ENCODE measurements at places on chromosomes 2 and 18.

DNA sequence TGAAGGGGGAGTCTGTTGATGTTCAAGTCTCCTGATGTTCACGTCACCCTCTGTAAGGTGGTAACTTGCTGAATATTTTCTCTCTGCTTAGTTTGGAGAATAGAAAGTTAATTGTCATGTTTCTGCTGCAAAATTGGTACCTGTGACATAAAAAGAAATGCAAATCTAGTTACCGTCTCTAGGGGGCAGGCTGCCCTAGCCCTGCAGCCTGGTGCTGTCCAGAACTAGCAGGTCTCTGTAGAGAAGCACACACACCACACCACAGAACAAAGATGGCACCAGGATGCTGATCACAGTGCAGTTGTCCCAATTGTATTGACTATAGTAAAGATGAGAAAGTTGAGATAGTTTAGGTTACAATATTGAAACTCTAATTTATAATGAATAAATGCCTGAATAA is 47.0 kb downstream of the SLC9A4 start:
- DNase-seq = no peak

DNA sequence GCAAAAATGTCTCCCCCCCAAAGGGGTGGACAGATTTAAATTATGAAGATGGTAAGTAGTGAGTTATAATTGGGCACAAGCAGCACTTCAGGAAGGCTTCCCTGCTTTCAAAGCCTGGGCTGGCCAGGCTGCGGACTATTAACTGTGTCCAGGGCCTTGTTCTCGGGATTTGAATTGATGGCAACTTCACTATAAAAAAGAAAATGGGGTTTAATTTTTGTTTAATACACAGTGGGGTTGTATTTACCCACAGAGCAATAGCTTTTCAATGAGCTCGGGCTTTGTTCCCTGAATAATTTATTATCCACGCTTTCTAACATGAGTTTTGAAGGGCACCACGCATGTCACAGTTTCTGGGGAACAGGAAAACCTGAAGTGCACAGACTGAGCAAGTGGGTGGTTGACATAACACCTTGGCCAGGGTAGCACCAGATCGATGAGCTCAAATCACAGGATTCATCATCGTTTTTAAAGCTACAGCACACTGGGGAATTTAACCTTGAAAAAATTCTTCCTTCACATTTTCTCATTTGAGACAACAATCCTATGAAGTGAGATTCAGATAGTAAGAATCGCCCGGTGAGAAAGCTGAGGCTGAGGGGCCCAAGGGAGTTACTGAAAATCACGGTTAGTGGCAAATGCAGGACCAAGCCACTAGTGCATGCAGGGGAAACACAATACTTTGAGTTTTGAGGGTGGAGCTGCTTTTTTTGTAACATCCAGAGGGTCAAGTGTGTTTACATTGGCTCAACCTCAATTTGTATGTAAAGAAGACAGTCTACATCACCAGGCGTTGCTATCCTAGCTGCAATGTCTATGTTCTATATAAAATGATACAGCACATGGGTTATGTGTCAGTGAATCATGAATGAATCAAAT is 28.9 kb upstream of the LMAN1 start:
- DNase-seq = no peak

DNA sequence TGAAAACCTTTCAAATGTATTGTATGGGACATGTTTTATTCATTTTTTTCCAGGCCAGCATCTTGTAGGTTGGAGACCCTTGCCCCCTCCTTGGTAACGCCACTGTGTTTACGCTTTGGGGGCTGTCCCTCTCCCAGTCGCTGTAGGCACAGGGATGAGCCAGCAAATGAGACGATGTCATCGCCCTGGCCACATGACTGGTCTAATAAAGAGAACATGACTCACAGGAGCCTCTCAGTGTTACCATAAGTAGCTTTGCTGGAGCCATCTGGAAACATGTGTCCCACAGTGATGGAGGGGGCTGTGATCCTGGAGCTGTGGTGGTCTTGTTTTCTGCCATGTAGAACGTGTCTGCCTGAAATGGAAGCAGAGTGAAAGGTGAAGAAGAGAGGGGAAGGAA is 78.9 kb downstream of the CD8B2 start:
- DNase-seq = no peak

DNA sequence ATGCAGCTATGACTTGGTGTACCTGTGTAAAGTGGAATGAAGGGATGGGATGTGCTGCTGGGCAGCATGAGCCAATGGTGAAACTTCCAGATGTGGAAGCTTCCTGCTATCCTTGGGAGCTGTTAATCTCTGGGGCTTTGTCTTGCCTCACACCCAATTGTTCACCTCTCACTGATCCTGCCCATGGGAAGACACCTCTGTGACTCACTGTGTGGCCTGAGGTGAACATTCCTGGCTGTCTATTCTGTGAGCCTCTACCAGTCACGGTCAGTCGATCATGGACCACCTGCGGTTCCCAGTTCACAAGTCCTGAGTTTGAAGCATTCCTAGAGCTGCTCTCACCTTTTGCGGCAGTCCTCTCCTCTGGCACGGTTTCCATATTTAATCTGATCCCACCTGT is 12.1 kb downstream of the NEURL3 start:
- DNase-seq = no peak

DNA sequence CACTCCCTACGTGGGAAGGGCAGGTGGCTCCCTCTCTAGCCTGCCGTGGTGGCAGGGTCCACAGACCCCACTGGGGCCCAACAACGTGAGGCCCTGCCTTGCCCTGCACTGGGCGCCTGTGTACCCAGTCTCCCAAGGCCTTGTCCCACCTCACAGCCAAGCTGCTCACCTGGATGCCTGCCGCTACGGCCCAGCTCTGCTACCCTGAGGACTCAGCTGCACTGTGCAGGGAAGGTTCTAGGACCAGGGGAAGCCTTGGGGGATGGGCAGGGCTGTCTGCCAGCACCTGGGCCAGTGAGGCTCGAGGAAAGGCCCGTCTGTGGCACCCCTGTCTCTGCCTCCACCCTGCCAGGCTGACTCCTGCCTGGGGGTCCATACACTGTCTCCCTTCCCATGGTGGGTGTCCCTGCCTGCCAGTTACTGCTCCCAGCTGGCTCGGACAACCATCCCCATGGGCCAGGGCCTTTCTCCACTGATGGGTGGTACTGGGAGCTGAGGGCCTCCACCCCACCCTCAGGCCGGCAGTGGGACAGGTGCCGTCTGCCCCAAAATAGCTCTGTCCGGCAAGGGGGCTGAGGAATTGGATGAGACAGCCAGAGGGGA is 33.2 kb downstream of the HS6ST1 start:
- DNase-seq = no peak

All from stimulated activated CD8-positive, alpha-beta memory T cell treated with anti-CD3 and anti-CD28 coated beads, Interleukin-7, amount 100 ng/mL, for 24 hours (primary cell).